ENCODE measurements at places on chromosomes 2 and 18. TPM values are rescaled to one million over a fixed set of nuclear protein-coding genes. Genes with fewer than 3 reads are reported as not detected.

Gene TCF23
- total RNA-seq = not detected

Gene LDLRAD4
- 0.22 TPM for total RNA-seq

Gene REG1B
- not detected for total RNA-seq

Gene ILKAP
- total RNA-seq = 22.8 TPM

Gene FHOD3
- 19.7 TPM for total RNA-seq

Gene RGPD5
- total RNA-seq = 50.4 TPM

Gene AAMP
- total RNA-seq = 160 TPM

Gene EGR4
- total RNA-seq = not detected

Gene CIDEA
- 12.1 TPM for total RNA-seq

Gene GPBAR1
- total RNA-seq = 0.12 TPM

Gene DYSF
- total RNA-seq = 0.66 TPM

Gene IL36A
- total RNA-seq = not detected

Gene MYO5B
- total RNA-seq = under 0.01 TPM

Gene GNAL
- 0.22 TPM for total RNA-seq

Gene SLC23A3
- 2.5 TPM for total RNA-seq

Gene NEB
- 0.12 TPM for total RNA-seq

Gene ERMN
- total RNA-seq = not detected

Gene RNF125
- total RNA-seq = 0.50 TPM

Gene FRZB
- total RNA-seq = 0.12 TPM

Gene TFCP2L1
- under 0.01 TPM for total RNA-seq

Gene RAX
- total RNA-seq = not detected

Gene MATN3
- 2.9 TPM for total RNA-seq

Gene SMAD4
- 106 TPM for total RNA-seq

Gene ADRA2B
- total RNA-seq = not detected

Gene MOCOS
- total RNA-seq = 2.2 TPM

Gene CDH2
- total RNA-seq = 107 TPM

Gene UGT1A3
- total RNA-seq = not detected

Gene OTOS
- total RNA-seq = not detected

Gene KCNG3
- total RNA-seq = under 0.01 TPM

Gene METTL8
- total RNA-seq = 24.1 TPM

Gene UGT1A1
- total RNA-seq = not detected

Gene CWC22
- 28.5 TPM for total RNA-seq
